DMS 273 treated with DMSO at 0.1 percent for 48 hours (cell line): ENCODE measurements at places on chromosomes 1 and 21.

DNA sequence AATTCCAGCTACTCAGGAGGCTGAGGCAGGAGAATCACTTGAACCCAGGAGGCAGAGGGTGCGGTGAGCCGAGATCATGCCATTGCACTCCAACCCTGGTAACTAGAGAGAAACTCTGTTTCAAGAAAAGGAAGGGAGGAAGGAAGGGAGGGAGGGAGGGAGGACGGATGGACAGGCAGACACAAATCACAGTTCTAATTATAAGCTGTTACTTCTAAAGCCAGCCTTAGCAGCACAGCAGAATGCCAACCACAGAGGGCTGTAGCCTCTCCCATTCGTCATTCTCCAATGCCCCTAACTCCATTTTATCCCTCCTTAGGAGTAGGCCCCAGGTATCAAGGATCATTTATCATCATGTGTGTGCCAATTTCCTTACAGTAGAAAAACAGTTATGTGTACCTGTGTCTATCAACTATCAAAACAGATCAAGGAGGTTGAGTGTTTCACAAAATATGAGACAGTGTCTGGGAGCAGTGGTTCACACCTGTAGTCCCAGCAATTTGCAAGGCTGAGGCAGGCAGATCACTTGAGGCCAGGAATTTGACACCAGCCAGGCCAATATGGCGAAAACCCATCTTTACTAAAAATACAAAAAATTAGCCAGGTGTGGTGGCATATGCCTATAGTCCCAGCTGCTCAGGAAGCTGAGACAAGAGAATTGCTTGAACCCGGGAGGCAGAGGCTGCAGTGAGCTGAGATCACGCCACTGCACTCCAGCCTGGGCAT, 19.1 kb downstream of the USP48 start:
- no peak for DNase-seq

DNA sequence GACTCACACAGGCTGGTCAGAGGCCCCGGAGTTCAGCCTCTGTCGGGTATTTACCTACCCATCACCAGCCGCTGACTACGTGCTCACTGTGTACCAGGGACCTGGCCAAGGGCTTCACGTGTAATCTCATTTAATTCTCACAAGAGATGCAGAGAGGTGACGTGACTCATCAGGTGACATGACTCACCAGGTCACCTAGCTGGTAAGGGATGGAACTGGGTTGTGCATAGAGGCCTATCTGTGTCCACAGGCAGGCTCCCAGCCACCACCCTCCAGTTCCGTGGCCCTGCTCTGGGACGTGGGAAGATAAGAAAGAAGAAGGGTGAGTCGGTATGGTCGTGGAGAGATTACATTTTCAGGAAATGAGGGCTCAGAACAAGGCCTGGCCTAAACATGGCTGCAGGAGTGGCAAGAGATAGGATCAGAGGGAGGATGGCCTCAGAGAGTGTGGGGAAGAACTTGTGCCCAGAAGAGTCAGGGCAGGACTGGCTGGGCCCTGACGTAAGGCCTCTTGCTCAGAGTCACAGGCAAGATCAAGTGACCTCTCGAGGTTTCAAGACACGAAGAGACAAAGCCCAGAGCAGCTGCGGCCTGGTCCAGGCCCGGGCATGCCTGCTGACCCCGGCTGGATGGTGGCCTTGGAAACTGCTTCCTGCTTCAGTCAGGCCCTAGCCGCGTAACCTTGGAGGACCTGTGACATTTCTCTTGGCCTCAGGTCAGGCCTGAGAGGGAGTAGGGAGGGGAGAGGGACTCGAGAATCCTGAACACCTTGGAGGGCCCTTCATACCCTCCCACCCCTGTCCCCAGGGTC, 52.7 kb upstream of the WASF2 start:
- DNase-seq: no peak

- peak; percentile 25 for DNase-seq
Observed at GRCh38 chr1:202343652-202344349, 2.1 kb upstream of the UBE2T start.

DNA sequence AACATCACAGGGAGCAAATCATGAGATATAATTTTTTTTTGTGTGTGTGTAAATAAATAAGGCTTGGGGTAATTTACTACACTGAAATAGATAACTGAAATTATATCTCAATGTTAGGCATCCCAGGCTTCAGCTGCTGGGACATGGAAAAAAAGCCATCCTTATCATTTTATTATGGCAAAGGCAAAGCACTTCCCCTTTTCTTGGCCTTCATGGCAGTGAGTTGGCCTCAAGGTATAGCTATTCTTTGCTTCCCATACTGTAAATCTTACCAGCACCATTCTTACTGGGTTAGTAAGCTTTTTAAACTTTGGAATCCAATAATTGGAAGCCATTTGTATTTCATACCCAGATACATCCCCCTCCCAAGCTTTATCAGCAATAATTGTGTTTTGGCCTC, 29.0 kb downstream of the RBM11 start:
- no peak for DNase-seq

DNA sequence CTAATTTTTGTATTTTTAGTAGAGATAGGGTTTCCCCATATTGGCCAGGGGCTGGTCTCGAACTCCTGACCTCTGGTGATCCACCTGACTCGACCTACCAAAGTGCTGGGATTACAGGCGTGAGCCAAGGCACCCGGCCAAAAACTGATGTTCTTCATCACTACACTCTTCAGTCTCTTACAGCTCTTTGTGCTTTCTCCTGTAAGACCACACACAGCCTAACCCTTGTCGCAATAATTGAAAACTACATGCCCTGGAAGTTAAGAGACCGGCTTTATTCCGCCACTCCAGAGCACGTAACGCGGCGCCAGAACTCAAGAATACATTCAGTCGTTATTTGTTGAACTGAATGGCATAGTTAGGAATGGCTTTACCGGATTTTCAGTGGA, 552 bp downstream of the GPATCH4 start:
- no peak for DNase-seq

DNA sequence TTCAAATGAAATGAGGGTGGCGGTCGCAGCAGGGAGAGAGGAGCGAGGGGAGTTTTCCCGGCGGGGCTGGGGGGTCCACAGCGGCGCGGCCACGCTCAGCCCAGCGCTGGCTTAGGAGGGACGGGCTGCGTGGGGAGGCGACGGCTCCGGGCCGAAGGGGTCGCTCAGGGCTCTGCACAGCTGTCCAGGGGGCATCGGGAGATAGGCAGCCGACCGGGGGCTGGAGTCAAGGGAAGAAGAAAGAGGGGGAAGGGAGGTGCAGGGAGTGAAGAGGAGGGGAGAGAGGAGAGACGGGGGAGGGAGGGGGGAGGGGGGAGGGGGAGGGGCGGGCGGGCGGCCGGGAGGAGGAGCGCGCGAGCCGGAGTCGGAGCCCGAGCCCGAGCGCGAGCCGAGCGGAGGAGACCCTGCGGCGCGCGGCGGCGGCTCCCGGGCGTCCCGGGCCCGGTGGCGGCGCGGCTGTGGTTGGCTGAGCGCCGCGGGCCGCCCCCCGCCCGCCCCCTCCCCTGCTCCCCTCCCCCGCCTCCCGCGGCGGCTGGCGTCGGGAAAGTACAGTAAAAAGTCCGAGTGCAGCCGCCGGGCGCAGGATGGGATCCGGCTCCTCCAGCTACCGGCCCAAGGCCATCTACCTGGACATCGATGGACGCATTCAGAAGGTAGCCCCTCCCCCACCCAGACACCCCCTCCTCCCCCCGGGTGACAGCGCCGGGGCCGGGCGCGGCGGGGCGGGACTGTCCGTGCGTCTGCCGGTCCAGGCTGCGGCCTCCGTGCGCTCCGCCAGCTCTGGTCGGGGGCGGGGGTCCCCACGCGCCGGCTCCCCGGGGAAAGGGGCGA, at the start of gene PDE9A:
Gene PDE9A, plus strand, starts transcription at position 391 of the 831 bp plus-strand sequence. Its CDS starts 194 bp downstream, at position 585.
- no peak for DNase-seq

- no peak for DNase-seq
Observed at GRCh38 chr1:209319057-209319432, 264.5 kb upstream of the CAMK1G start.

- DNase-seq: no peak
Observed at GRCh38 chr1:41312991-41313645, 48.1 kb upstream of the FOXO6 start.

GRCh38 chr21:34695434-34695833, 26.6 kb downstream of the CLIC6 start:
- DNase-seq: no peak

- DNase-seq: peak; percentile 20
Observed at GRCh38 chr1:2452201-2452931, 23.7 kb upstream of the PLCH2 start.

GRCh38 chr1:16906873-16907272, 11.1 kb downstream of the RNU1-2 start:
- no peak for DNase-seq

GRCh38 chr1:28517649-28517999, 11.8 kb downstream of the RCC1 start:
- peak; percentile 63 for DNase-seq

- DNase-seq: no peak
Observed at GRCh38 chr1:23793861-23794731, 3.2 kb downstream of the LYPLA2 start.

DNA sequence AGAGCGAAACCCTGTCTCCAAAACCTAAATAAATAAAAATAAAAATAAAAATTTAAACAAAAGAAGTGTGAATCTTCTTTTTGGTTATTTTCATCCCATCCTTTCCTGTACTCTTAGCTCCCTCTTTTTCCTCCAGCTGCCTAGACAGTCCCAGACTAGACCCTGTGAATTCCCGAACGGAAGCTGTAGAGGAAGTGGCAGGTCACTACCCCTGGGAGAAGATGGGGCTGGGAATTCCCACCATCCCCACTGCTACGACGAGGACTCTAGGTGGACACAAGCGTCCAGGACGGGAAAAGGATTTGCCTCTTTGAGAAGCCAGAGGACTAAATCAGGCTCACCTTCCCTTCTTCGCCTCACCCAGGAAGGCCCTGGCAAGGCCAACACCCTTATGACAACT, 12.6 kb downstream of the RHBDL2 start:
- no peak for DNase-seq

GRCh38 chr1:38905985-38906384, 24.6 kb upstream of the GJA9 start:
- DNase-seq: no peak

DNA sequence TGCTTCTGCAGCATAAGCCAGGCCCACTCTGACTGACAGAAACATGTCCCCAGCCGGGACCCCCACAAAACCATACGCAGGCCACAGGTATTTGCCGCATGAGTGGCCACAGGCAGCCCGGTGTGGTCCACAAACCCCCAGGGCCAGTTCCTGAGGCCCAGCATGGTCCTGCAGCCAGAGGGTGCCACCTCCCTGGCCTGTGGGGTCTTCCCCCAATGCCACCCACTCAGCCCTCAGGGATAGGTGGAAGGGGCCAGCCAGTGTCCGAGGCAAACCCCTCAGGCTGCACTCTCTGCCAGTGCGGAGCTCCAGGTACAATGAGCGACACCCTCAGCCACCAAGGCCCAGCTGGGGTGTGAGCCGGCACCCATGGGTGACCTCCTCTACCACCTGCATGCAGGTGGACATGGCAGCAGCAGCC, 43.5 kb downstream of the UBE2G2 start:
- no peak for DNase-seq

DNA sequence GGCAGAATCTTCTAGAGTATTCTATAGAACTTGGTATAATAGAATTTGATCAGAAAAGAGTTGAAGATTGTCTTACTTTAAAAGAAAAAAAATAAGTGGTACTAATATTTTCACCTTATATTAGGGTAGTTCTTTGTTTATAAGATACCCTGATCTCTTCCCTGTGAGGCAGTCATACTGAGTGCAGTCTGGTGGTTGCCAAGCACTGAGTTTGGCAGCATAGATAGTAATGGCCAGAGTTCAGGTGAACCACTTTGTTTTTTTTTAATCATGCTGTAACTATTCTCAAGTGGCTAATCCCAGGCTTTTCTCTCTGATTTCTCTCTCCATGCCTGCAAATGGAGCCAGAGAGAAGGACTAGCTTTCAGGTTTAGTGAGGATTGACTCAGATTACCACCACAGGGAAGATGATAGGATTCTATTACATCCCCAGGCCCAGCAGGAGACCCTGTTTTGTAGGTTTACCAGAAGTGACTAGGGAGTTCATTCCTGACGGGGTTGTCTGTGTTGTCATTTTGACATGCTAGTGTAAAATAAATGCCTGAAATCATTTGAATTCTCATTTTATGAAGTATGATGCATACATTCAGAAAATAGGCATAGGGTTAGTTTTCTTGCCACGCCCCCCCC, 16.7 kb downstream of the KDM1A start:
- DNase-seq: no peak

DNA sequence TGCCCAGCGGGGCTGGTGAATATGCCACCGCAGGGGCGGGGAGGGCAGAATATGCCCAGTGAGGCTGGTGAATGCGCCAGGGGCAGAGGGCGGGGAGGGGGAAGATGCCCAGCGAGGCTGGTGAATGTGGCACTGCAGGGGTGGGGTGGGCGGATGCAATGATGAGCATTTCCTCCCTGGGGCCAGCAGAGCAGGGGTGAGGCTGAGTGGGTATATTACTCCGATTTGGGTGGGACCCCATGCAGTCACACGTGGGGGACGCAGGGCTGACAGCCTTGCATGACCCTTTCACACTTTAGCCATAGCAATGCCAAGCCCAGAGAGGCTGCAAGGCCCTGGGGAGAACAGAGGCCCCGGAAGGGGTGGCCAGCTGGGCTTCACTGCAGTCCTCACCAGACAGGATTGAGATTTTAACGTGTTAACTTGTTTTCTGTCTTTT, 9.3 kb upstream of the SLX9 start:
- DNase-seq: no peak

DNA sequence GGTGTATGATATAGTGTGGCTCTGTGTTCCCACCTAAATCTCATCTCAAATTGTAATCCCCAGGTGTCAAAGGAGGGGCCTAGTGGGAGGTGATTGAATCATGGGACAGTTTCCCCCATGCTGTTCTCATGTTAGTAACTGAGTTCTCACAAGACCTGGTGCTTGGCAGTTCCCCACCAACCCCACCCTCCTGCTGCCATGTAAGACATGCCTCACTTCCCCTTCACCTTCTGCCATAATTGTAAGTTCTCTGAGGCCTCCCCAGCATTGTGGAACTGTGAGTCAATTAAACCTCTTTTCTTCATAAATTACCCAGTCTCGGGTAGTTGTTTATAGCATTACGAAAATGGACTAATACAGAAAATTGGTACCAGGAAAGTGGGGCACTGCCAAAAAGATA, 1705.3 kb downstream of the NCAM2 start:
- DNase-seq: no peak

DNA sequence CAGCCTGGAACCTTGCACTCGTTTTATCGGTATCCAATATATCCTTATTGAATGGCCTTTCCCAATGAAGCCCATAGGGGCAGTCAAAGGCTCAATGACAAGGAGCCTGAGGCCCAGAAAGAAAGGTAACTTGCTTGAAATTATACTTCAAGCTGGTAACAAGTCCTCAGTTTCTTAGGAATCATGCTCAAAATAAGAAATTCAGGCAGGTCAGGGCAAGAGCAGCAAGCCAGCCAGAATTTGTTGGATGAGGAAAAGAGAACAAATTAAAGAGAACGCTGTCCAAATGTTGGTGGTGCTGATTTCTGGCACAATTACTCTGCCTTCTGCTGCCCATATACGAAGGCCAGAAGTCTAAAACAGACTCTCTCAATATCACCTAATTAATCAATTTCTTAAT, 77.6 kb downstream of the DDX20 start:
- DNase-seq: no peak

DNA sequence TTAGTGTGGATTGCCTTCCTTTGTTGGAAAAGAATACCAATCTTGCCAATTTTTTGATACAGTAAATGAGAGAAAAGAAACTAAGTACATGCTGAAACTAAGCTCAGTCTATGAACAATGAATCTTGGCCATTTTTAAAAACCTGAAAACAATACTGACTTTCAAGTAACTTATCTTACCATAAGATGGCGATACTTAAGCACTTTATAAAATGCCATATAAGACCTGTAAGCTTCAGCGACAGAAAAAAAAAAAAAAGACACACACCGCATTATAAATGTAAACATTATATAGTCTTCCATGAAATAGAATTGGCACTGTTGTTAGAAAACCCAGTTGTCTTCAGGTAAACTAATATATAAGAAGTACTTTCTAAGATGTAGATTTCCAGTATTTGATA, 3.0 kb downstream of the OLFM3 start:
- no peak for DNase-seq
